ENCODE measurements at places on chromosomes 5 and 9.

DNA sequence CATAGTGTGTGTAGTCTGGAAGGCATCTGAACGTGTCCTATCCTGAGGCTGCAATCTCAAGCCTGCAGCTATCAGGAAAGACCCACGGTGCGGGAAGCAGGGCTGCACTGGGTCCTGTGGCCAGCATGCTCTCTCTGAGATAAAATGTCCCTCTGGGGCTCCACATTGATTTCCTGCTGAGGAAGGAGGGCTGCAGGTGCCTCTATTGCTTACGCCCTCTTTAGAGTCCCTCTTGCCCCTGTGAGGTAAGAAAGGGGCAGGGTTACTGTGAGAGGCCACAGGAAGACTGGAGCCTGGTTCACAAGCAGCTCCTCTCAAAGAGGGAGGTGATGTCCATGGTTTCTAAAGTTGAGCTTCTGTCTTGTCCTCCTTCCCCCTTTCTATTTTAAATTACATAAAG, 299.9 kb upstream of the RFX3 start:
- no peak for DNase-seq

GRCh38 chr9:87564791-87565241, 67.1 kb downstream of the DAPK1 start:
- DNase-seq, result no peak

DNA sequence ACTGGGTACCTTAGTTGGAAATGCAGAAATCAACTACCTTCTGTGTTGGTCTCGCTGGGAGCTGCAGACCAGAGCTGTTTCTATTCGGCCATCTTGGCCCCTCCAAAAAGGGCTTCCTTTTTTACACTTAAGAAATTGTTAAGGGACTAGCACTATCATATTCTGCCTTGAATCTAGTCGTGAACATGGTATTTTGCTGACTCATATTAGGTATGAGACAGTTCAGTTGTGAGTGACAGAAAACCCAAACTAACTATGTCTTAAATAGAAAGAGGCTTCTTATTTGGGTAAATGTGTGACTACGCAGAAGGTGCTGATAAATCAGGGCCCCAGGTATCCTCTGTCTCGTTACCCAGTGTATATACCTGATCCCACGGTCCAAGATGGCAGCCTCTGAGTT, 298.2 kb downstream of the EDIL3 start:
- no peak for DNase-seq

DNA sequence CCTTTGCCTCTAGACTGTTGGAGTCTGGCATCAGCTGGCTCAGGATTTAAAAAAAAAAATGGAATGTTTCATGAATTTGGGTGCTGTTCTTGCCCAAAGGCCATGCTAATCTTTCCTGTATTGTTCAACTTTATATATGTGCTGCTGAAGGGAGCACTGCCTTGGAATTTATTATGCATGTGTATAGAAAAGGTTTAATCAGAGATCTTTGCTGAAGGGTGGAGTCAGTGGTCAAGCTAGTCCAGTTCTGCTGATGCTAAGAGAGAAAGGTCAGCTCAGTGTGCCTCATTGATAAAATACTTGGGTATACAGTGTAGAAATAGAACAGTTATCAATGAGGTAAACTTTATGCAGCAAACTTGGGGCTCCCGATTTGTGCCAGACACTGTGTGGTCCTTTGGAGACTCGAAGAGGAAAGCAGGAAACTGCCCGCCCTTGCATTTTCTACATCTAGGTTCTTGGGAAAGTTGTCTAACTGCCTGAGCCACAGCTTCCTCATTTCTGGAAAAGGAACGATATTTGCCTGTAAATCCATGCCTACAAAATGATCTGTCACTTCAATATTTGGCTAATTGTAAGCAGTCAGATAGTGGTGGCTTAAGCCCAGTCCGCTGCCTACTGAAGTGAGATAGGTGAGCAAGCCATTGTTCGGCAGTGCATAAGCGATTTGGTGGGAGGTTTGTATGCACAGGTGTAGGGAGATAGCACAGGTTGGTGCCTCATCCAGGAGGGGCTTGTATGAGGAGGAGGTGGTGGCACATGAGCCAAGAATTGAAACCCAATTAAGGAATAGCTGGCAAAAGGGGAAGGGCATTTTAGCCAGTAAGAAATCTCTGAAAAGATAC, 29.2 kb upstream of the GTF2H2C start:
- DNase-seq, result no peak

GRCh38 chr9:105502276-105502675, 54.4 kb downstream of the FSD1L start:
- DNase-seq, result no peak

GRCh38 chr5:135635451-135635850, 56.7 kb upstream of the CXCL14 start:
- no peak for DNase-seq

All from AG08396 (cell line).